ENCODE measurements at places on chromosomes 5 and 9. TPM values are rescaled to one million over a fixed set of nuclear protein-coding genes. Genes with fewer than 3 reads are reported as not detected.

DNA sequence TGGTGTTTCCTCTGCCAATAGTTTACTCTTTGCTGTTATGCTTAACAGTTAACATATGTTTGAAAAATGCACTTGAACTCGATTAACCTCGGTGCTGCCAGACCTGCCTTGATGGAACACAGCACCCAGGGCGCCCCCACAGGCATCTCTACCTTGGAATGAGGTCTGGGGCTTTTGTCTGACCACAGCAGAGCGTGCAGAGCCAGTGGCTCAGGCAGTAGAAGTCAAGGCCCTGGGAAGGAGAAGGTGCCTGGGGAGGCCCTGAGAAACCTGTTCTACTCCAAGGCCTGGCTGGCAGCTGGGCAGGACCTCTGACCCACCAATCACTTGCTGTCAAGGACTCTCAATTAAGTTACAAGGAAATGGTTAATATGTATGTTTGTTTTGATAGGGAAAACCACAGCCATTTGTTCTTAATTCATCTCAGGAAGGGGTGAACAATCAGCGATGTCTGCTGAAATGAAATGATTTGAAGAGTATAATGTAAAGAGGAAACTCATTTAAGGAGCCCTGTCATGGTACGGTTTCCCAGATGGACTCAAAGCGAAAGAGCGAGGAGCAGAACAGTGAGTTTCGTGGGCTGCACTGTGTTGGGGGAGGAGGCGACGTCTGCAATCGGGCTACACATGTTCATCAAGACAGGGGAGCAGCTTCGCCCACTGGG lies 21.9 kb downstream of the MACROH2A1 start:
- H3K27me3 ChIP-seq = no peaks in the 10 kb centered on the region
- H3K4me3 ChIP-seq = no peak overlapping the region
- no peaks in the 10 kb centered on the region for H3K4me1 ChIP-seq

- no peak overlapping the region for H3K27ac ChIP-seq
- no peak for DNase-seq
- H3K27me3 ChIP-seq = no peaks in the 10 kb centered on the region
- no peaks in the 10 kb centered on the region for H3K4me1 ChIP-seq
- no peaks in the 10 kb centered on the region for H3K36me3 ChIP-seq
These were observed 95.3 kb upstream of the CCDC112 start for GRCh38 chr5:115391780-115392179.

DNA sequence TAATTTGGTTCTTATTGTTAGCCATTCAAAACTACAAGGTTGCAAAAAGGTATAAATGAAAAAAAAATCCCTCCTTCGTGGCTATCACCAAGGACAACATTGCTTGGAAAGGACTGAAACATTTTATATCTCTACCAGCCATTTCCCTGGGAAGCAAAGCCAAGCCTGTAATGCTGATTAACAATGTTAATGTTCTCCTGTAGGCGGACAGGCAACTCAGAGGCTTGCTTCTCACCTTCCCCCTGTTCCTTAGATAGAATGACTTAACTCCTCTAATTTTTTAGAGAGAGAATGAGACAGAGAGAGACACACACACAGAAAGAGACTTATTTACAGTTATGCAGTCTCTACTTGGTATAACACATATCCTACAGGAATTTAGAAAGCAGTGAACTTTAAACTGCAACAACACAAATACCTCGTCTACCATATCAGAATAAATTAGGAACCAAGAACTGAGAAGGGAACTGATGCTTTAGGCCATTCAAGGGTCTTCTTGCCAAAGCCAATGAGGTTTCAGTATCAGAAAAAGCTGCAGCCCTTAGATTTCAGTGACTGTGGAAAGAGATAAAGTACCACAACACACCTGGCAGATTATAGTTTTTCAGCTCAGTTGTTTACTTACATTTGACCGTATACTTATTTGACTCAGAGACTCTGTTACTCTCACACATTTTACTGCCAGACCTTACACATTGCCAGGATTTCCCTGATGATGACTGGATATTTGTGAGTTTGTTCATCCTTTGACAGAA lies 20.9 kb upstream of the MAN2A1 start:
- no peaks in the 10 kb centered on the region for H3K27me3 ChIP-seq
- H3K4me1 ChIP-seq = no peaks in the 10 kb centered on the region
- no peak overlapping the region for H3K27ac ChIP-seq
- DNase-seq = no peak
- no peak overlapping the region for H3K4me3 ChIP-seq
- no peaks in the 10 kb centered on the region for H3K36me3 ChIP-seq

DNA sequence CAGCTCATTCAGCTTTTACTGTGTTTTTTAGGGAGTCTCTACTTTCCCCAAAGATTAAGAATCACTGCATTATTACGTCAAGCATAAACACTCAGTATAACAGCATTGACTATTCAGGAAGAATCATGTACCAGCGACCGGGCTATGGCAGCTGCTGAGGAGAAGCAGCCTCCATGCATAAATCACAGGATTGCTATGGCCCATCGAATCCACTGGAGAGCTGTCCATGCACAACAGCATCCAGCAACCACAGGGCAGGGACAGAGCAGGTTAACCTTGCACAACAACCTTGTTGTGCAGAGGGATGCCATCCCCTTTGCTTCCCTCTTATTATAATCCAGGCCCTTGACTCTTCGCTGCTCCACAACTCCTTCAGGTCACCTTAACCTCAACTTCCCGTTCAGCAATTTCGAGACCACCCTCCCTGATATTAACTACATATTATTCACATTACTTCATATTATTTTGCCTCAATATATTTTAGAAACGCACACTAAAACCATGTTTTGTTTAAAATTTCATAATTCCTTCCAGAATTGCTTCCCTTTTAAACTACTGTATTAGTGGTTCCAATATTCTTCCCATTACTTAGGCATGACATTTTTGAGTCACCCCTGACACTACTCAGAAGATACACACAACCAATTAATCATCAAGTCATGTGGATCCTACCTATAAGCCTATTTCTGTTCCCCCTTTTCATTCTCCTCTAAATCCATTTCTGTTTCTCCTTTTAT lies 991 bp downstream of the IARS1 start:
- no peaks in the 10 kb centered on the region for H3K27me3 ChIP-seq
- no peak for DNase-seq
- H3K27ac ChIP-seq = peak overlapping the region; percentile 87

DNA sequence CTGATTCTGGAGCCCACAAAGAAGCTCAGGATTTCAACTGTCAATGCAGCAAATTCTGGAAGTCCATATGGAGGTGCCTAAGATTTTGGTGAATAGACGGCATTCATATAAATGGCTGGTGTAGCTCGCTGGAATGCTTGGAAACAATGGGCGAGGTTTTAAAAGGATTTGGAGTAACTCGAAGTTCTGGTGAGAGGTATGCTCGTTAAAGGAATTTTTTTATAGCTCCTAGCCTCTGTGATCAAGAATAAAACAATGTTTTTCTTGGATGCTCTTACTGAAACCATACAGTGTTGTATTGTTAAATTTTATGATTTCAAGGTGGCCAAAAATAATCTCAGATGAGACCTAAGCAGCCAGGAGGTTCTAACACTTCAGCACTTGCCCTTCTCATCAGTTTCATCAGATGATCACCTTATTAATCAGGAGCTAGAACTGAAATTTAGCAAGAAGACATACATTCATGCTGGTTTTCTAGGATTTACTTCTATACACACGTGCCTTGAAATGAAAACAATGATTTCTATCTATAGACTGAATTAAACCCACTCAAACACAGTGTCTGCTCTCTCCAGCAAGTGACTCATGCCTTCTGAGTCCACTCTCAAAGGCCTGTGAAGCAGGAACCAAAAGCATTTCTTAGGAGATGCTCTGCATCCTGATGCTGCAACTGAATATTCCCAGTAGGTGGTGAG lies 79.2 kb downstream of the OTULIN start:
- H3K4me3 ChIP-seq = no peak overlapping the region
- no peak overlapping the region for H3K27ac ChIP-seq
- DNase-seq = no peak
- peaks cover 88% of the 10 kb centered on the region for H3K36me3 ChIP-seq

DNA sequence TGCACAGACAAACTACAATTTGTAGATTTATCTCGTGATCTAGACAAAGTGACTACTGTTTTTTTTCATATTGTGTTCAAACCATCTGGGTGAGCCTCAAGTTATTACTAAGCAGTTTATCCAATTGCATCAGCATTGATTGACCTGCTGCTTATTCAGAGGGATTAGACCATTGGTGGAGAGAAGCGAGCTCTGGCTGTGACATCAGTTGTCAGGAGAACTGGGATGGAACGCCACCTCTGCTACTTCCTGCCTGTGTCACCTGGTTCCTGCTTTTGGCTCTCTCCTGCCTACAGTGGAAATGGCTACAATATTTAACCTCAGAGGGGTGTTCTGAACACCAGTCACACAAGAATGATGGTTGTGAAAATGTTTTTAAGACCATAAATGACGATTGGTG lies 12.1 kb downstream of the NR4A3 start:
- DNase-seq = no peak
- no peak overlapping the region for H3K27ac ChIP-seq
- peaks cover 3% of the 10 kb centered on the region for H3K27me3 ChIP-seq
- H3K4me1 ChIP-seq = peaks cover under 1% of the 10 kb centered on the region

DNA sequence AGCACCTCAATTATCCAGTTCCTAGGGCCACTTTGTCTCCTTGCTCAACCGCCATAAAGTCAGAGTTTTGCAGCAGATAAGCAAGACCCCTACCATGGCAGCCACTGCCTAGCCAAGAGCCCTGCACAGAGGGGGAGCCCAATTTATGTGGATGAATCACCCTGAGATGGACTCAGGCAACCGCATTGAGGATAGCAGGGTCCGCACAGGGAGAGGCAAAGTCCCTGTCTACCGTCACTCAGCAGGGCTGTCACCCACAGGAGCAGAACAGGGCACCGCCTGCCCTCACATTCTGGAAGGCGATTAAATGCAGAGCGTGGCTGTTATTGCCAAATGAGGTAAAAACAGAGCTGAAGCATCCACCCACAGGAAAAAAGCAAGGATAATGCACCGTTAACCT lies 1.7 kb downstream of the FBP2 start:
- no peaks in the 10 kb centered on the region for H3K36me3 ChIP-seq
- H3K4me1 ChIP-seq = no peaks in the 10 kb centered on the region
- H3K27me3 ChIP-seq = no peaks in the 10 kb centered on the region
- DNase-seq = no peak
- no peak overlapping the region for H3K27ac ChIP-seq
- no peak overlapping the region for H3K4me3 ChIP-seq

- H3K27ac ChIP-seq = no peak overlapping the region
- peaks cover 8% of the 10 kb centered on the region for H3K4me1 ChIP-seq
- no peaks in the 10 kb centered on the region for H3K36me3 ChIP-seq
These were observed 55.3 kb upstream of the IL17B start for GRCh38 chr5:149434162-149435014.

GRCh38 chr5:59829386-59829785 lies 64.1 kb downstream of the PDE4D start:
- no peak overlapping the region for H3K27ac ChIP-seq
- H3K4me1 ChIP-seq = no peaks in the 10 kb centered on the region
- no peaks in the 10 kb centered on the region for H3K36me3 ChIP-seq
- DNase-seq = no peak
- H3K4me3 ChIP-seq = no peak overlapping the region

GRCh38 chr9:90726215-90726614 lies 75.4 kb upstream of the SYK start:
- no peaks in the 10 kb centered on the region for H3K27me3 ChIP-seq
- no peak overlapping the region for H3K4me3 ChIP-seq
- DNase-seq = no peak
- no peaks in the 10 kb centered on the region for H3K4me1 ChIP-seq
- H3K27ac ChIP-seq = no peak overlapping the region
- H3K36me3 ChIP-seq = no peaks in the 10 kb centered on the region

- no peak overlapping the region for H3K27ac ChIP-seq
- no peaks in the 10 kb centered on the region for H3K36me3 ChIP-seq
- no peak overlapping the region for H3K4me3 ChIP-seq
- no peaks in the 10 kb centered on the region for H3K27me3 ChIP-seq
- no peaks in the 10 kb centered on the region for H3K4me1 ChIP-seq
These were observed 145.6 kb downstream of the GNA14 start for GRCh38 chr9:77502568-77502967.

GRCh38 chr5:7209658-7210057 lies 186.3 kb upstream of the ADCY2 start:
- H3K27me3 ChIP-seq = no peaks in the 10 kb centered on the region
- no peak for DNase-seq
- no peak overlapping the region for H3K4me3 ChIP-seq
- no peaks in the 10 kb centered on the region for H3K4me1 ChIP-seq

GRCh38 chr5:76733049-76733417 lies 17.1 kb downstream of the F2R start:
- no peak overlapping the region for H3K27ac ChIP-seq
- peaks cover 59% of the 10 kb centered on the region for H3K4me1 ChIP-seq
- H3K36me3 ChIP-seq = peaks cover 41% of the 10 kb centered on the region
- DNase-seq = no peak

DNA sequence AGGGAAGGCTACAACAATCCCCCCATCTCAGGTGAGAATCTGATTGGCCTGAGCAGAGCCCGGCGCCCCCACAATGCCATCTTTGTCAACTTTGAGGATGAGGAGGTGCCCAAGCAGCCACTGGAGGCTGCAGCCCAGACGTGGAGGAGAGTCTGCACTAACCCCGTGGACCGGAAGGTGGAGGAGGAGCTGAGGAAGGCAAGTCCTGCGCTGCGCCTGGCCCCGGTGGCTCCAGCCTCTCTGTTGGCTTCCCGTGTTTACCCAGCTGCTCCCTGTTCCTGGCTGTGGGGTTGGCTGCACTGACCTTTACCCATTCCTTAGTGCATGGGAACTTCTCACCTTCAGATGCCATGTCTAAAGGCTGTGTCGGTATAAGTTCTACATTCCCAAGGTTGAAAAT lies 11.0 kb upstream of the CEL start:
- H3K27ac ChIP-seq = no peak overlapping the region
- H3K4me3 ChIP-seq = no peak overlapping the region
- H3K27me3 ChIP-seq = no peaks in the 10 kb centered on the region
- DNase-seq = peak; percentile 37

- no peak overlapping the region for H3K4me3 ChIP-seq
- H3K36me3 ChIP-seq = no peaks in the 10 kb centered on the region
- H3K27ac ChIP-seq = no peak overlapping the region
- no peak for DNase-seq
- H3K27me3 ChIP-seq = peaks cover 12% of the 10 kb centered on the region
These were observed 45.1 kb upstream of the BARHL1 start for GRCh38 chr9:132537352-132537751.

DNA sequence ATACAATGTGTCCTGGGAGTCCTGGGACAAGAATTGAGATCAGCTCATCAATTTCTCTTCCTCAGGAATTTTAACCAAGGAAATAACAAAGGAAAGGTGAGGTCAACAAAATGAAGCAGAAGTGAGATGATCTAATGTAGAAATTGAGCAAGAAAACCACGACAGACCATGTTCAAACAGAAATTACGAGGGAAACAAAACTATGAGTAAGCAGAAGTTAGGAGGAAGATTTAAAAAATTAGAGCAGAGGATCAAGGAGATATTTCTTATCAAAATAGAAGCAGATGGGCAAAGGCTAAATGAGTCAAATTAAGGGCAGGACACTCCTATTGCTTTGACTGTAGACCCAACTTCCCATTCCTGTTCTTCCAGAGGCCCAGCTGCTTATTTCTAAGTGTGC lies 97.4 kb downstream of the HINT1 start:
- no peak overlapping the region for H3K27ac ChIP-seq
- H3K27me3 ChIP-seq = no peaks in the 10 kb centered on the region
- no peak for DNase-seq
- H3K4me3 ChIP-seq = no peak overlapping the region
- H3K4me1 ChIP-seq = peaks cover 50% of the 10 kb centered on the region

GRCh38 chr5:175444905-175445456 lies 999 bp upstream of the DRD1 start:
- H3K4me1 ChIP-seq = peaks cover 19% of the 10 kb centered on the region
- H3K4me3 ChIP-seq = peak overlapping the region; percentile 31
- H3K27ac ChIP-seq = no peak overlapping the region
- H3K27me3 ChIP-seq = peaks cover 24% of the 10 kb centered on the region
- no peak for DNase-seq
- H3K36me3 ChIP-seq = no peaks in the 10 kb centered on the region

Gene SEMA5A
- 6.8 TPM for total RNA-seq

Gene PCDHB3
- 0.95 TPM for total RNA-seq

Gene LCN6
- total RNA-seq = 8.7 TPM

Gene SOHLH1
- total RNA-seq = not detected

Gene C8G
- total RNA-seq = 2.6 TPM

Gene SPINK13
- total RNA-seq = not detected

All from spleen (tissue), 13 donors.